Heart right ventricle (tissue), 16 donors: ENCODE measurements at places on chromosomes 13 and 19. TPM values are rescaled to one million over a fixed set of nuclear protein-coding genes. Genes with fewer than 3 reads are reported as not detected.

- DNase-seq = peak; percentile 92
Measured at GRCh38 chr19:12156223-12157058, at the start of gene ZNF625. Gene ZNF625 (minus strand): TSS chr19:12156734. CDS start chr19:12156558, 176 bp downstream.

DNA sequence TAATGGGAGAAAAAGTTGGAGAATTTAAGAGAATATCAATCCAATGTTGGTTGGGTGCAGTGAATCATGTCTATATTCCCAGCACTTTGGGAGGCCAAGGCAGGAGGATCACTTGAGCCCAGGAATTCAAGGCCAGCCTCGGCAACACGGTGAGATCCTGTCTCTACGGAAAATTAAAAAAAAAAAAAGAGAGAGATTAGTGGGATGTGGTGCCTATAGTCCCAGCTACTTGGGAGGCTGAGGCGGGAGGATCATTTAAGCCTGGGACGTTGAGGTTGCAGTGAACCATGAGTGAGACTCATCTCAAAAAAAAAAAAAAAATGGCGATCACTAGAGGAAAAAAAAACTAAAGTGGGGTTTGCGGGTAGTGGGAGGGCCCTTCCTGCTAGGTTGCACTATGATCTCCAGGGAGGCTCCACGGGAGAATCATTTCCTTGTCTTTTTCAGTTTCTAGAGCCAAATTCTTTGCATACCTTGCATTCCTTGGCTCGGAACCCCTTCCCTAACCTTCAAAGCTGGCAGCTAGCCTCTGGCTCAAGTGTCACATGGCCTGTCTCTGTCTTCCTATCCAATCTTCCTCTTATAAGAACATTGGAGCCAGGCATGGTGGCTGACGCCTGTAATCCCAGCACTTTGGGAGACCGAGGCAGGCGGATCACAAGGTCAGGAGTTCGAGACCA lies 5.8 kb upstream of the ERCC2 start:
- DNase-seq = no peak

- DNase-seq = no peak
Measured at GRCh38 chr19:37942516-37942902, 35.5 kb downstream of the SIPA1L3 start.

GRCh38 chr19:3475449-3475848 lies 4.9 kb downstream of the SMIM24 start:
- DNase-seq = no peak

DNA sequence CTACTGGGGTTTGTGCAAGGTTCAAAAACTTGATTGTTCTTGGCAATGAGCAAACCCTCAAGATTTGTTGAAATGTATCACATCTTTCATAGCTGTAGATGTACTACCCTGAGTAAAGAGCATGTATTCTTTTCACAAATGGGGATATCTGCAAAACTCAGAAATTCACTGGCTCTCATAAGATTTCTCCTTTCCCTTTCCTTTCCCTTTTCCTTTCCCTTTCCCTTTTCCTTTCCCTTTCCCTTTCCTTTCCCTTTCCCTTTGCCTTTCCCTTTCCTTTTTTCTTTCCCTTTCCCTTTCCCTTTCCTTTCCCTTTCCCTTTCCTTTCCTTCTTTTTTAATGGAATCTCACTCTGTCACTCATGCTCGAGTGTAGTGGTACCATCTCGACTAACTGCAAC lies 69.1 kb downstream of the FNDC3A start:
- DNase-seq = no peak

DNA sequence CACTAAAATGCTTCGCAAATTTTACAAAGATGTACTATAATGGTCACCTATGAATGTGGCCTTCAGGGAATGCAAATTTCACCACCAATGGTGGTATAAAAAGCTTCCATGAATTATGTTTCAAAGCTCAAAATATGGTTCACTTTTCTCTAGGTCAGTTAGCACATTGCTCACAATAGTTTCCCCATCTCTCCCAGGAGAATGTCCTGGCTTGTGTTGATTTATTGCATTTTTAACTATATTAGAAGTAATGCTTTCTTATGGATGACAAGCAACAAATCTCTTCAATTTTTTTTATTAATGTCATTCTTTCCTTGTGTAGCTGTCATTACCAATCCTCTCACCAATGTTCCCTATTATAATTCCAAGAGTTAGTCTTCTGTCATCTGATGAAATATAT lies 621.2 kb downstream of the TBC1D4 start:
- no peak for DNase-seq

GRCh38 chr13:74131227-74131626 lies 3.0 kb downstream of the KLF12 start:
- DNase-seq = no peak

GRCh38 chr13:98488736-98489135 lies 88.2 kb downstream of the STK24 start:
- no peak for DNase-seq

DNA sequence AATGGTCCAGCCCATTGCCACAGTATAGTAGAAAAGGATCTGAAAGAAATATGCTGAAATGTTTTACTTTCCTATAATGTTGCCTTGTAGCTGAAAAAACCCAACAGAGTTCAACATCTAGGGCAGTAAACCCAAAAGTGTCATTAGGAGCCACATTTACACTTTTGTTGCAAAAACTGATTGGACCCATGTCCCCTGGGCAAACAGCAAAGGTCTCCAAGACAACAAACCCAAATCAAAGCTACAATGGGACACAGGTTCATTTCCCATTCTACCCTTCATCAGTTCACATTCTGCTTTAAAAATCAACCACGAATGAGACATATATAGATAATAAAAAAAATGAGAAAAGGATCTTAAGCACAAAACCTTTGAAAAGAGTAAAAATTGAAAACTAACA lies 744.8 kb downstream of the PCDH17 start:
- no peak for DNase-seq

DNA sequence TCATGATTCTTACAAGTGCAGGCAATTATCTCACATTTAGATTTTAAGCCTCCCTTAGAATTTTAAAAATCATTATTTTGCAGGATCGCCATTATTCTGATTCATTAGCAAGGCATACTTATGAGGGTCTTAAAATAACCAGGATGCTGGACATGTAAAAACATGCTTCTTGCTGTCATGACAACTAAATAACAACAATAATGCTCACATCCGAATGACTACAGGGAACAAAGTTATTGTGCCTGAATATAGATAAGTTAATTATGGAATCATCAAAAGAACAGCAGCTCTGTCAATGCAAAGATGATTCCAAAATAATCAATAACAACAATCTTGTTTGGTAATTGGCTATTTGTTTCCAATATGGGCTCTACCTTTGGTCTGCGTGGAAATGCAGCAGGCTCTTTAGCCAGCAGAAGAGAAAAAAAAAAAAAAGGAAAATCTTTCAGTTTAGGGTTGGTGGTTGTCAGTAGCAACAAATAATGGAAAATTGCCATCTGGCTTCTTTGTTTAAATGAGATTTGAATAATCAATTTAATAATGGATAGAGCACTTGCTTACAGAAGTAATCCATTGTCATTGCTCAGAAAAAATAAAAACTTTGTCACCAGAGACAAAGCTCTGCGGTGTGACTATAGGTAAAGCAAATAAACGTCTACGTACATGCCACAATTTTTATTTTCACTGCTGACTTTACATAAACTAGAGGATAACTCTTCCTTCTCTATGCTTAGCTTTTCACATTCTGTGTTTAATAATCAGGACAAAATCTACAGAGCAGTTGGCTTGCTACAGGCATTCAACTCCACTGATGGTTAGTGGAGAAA lies 468.9 kb upstream of the TSHZ3 start:
- no peak for DNase-seq

DNA sequence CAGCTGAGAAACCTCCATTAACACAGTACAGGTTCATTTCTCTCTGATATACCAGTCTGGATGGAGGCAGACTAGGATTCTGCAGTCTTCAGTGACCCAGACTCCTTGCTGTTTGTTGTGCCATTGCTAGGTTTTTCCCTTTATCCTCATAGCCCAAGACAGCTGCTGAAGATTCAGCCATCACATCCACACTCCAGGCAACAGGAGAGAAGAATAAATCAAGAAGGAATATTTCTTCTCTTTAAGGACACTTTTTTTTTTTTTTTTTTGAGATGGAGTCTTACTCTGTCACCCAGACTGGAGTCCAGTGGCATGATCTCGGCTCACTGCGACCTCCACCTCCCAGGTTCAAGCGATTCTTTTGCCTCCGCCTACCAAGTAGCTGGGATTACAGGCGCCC lies 14.3 kb downstream of the CLPTM1 start:
- DNase-seq = no peak

DNA sequence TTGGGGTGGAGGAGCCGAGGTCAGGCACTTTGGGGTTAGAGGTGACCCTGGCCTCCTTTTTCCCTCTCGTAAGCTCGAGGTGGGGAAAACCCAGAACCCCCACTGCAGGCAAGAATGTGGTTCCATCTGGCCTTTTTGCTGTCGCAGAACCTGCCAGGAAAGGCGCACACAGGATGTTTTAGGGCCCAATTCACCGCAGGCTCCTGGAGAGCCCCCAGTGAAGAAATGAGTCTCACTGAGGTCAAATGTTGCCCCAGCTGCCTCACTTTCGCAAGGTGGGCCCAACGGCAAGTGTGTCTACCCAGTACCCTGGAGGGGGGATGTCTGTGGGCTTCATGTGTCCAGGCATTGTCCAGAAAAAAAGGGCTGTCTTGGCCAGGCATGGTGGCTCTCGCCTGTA lies 61.8 kb downstream of the PEX11G start:
- no peak for DNase-seq

- peak; percentile 34 for DNase-seq
Measured at GRCh38 chr19:6424195-6424938, at the start of gene KHSRP. Gene KHSRP (minus strand): TSS chr19:6424811. CDS start chr19:6424701, 110 bp downstream.

- no peak for DNase-seq
Measured at GRCh38 chr19:45177817-45178261, at the start of gene TRAPPC6A. Gene TRAPPC6A (minus strand): TSS chr19:45178237. CDS start chr19:45178218, 19 bp downstream.

GRCh38 chr13:113048766-113049165 lies 56.8 kb upstream of the F7 start:
- DNase-seq = peak; percentile 3

GRCh38 chr13:98033277-98034247 lies 80.1 kb downstream of the IPO5 start:
- no peak for DNase-seq

DNA sequence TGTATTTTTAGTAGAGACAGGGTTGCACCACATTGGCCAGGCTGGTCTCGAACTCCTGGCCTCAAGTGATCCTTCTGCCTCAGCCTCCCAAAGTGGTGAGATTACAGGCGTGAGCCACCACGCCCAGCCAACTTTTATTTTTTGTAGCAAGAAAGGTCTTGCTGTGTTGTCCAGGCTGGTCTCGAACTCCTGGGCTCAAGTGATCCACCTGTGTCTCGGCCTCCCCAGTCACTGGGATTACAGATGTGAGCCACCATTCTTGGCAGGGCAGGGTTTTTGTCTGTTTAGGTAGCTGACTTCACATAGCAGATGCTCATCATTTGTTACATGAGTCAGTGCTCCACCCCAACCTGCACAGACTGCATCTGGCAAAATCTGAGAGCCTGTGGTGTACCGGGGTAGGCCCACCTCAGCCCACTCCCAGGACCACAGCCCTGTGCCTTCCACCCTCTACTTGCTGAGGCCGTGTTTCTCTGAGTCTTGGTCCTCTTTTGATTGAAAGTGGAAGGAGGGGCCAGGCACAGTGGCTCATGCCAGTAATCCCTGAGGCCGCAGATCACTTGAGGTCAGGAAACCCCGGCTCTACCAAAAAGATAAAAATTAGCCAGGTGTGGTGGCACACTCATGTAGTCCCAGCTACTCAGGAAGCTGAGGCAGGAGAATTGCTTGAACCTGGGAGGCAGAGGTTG lies 4.2 kb upstream of the TNPO2 start:
- no peak for DNase-seq

DNA sequence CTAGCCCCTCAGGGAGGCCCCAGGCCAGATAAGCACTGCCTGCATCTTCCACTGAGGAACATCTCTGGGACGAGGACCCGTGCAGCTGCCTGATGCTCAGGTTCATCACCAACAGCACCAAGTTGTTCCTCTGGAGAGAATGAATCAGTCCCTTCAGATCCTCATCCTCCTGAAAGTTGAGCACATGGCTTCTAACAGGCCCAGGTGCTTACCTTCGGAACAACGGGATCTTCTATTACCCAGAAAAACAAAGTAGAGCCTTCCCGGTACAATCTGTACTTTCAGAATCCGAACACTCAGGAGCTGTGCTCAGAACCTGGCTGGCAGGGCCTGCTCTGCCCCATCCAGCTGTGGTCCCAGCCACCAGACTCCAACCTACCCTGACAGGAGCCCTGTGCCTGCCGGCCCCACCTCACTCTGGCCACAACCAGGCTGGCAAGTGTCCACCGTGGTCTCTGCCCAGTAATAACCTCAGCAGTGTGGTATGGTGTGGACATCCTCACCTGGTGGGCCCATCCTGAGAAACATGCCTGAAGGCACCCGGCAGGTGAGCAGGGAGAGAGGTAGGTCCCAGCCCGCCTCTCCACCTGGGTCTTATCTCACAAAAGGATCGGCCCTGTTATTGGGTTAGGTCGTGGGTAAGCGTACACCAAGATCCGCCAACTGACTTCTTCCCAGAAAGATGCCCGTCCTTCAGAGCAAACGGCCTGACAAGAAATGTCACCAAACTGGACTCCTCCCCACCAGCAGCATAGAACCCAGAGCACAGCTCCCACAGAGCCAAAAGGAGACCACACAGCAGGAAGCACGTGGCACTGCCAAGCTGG lies 34.1 kb downstream of the ELL start:
- DNase-seq = no peak

- no peak for DNase-seq
Measured at GRCh38 chr13:107076801-107077200, 508.9 kb upstream of the ARGLU1 start.

IL12RB1 gene
- total RNA-seq = 0.32 TPM

HIPK4 gene
- total RNA-seq = 0.10 TPM

TMEM161A gene
- 11.5 TPM for total RNA-seq

SOX1 gene
- total RNA-seq = not detected

MISP3 gene
- 6.1 TPM for total RNA-seq

FCAR gene
- not detected for total RNA-seq

GAPDHS gene
- not detected for total RNA-seq

TJP3 gene
- total RNA-seq = not detected
